CD4-positive, alpha-beta T cell treated with Interleukin-2 at 100 ng/mL for 4 hours (primary cell): ENCODE measurements at places on chromosomes 2 and 18.

DNA sequence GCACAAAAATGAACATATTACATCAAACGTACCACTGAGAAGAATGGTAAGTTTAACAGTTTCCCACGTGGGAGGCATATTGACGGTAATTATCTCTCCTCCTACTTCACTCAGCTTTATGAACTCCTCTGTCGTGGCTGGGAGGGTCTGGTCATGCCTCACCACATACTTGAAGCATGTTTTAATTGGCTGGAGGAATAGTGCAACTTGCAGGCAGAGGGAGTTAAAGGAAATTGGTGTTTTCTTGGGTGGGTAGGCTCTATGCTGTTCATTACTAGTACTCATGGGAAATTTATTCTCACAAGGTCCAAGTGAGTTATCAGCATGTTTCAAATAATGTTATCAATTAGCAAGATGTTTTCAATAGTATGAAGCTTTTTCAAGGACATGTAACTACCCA lies 767.0 kb downstream of the PLCL1 start:
- no peak for DNase-seq

DNA sequence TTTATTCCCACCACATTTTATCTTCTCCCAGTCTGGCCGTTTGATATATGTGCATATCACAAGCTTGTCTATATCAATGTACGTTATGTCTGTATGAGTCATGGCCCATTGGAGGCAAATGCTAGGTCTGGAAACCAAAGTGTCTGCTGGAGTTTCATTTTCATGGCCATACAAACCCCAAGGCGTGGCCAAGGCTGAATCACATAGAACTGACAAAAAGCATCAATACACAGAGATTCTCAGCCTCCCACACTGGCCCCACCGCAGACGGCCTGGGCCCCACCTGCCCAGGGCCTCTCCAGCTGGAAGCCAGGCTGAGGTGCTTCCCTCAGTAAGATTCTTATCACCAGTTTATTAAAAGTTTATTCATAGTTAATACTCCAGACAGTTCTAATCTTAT lies 40.5 kb upstream of the SALL3 start:
- no peak for DNase-seq

DNA sequence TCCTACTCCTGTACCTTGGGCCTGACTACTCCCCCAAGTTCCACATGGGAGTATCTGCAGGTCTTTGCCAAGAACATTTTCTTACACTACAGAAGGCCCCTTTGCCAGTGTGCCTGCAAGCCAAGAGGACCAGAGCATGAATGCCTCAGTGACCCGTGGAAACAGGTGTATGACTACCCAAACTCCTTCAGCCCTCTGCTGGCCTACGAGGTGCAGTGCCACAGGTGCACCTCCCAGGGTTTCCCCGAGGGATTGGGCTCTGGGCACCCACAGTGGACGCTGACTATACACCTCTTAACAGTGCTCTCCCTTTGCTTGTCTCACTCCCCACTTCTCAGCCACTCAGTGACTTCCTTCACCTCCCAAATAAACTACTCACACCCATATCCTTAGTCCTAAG lies 91.4 kb downstream of the COL6A3 start:
- DNase-seq: no peak

DNA sequence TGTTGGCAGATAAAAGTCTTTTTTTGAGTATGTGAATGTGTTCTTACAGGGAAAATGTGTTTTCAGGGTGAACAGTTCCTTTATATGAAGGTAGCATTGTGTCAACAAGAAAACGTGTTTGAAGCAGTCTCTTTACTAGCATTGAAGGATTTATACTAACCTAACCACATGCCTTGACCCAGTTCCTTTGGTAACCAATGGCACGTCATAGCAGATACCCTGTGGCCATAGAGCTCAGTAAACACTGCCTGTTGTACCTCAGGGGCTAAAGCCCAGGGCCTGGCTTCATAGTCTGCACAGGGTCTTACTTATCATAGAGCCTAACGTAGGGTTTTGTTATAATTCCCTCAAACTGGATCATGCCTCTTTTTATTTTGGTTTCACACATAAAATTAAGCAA lies 32.1 kb upstream of the NFU1 start:
- no peak for DNase-seq

- no peak for DNase-seq
Observed at GRCh38 chr2:186443851-186444250, 42.2 kb upstream of the ZC3H15 start.

- DNase-seq: no peak
Observed at GRCh38 chr18:10660179-10660884, 134.5 kb downstream of the NAPG start.

DNA sequence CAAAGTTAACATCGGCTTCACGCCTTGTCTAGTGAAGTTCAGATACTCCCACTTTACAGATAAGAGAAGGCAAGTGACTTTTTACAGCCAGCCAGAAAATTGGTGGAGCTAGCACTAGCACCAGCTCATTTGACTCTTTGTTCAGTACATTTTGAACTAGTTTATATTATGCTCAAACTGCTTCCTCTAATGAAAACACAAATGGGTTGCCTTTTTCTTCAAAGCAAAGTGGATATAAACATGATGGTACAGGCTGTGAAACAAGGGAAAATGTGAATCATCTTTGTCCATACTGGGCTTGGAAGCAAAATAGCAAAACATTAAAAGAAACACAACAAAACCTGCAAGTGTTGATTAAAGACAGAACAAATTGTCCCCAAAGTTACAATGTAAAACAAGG lies 99.6 kb upstream of the LHCGR start:
- DNase-seq: no peak

- DNase-seq: no peak
Observed at GRCh38 chr2:227545990-227546389, 52.7 kb upstream of the SCYGR2 start.

GRCh38 chr2:3959372-3959771 lies 256.0 kb downstream of the DCDC2C start:
- no peak for DNase-seq

GRCh38 chr18:76894566-76895346 lies 72.4 kb downstream of the ZNF236 start:
- no peak for DNase-seq

- DNase-seq: no peak
Observed at GRCh38 chr2:68689553-68690537, 44.8 kb upstream of the ARHGAP25 start.

- peak; percentile 62 for DNase-seq
Observed at GRCh38 chr2:28391564-28392296, 928 bp upstream of the FOSL2 start.

DNA sequence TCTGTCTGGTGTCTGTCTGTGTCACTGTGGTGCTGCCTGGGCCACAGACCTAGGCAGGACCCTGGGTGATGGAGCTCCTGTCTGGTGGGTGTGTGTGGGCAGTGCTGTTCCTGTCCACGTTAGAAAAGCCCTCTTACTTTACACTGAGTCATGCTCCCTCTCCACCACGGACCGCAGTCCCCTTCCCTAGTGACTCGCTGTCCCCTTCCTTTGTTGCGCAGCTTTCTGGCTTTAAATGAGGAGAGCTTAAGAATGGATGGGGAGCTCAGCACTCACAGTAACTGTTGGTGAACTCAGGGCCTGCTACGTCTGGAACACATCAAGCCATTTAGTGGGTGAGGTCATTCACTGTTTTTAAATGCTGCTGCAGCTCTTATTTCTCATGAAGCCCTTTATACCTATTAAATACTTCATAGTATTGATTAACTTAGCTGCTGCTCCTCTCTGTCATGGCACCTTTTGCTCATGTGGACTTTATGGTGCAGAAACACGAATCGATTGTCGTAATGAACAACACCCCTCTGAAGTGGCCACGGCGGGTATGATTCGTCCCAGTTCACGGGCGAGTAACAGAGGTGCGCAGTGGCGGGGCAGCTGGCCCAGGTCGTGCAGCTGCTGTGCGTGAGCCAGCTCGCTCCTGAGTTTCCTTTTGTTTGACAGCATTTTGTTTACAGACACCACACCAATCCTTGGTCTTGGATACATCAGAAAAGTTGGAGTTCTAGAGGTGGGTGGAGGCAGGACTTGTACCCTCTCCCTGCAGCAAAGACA lies 100.4 kb downstream of the LDLRAD4 start:
- no peak for DNase-seq

- DNase-seq: no peak
Observed at GRCh38 chr18:46485675-46486194, 171.3 kb downstream of the LOXHD1 start.

DNA sequence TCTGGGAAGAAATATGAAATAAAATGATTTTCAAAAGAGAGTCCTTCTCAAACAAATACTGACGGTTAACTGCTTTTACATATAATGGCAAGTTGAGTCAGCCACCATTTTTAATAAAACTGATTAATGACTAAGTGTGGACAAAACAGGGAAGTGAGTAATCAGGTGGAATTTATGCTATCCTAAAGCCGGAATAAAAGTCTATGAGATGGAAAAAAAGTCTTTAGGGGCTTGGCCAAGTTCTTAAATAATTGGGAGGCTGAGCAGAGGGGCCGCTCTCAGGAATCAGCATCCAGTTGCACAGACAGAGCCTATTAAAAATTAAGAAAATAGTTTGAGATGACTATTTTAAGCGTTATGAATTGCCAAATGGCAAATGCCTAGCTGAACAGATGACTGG lies 58.6 kb upstream of the AFF3 start:
- no peak for DNase-seq

- DNase-seq: no peak
Observed at GRCh38 chr18:21843341-21843740, 102.7 kb downstream of the MIB1 start.

- no peak for DNase-seq
Observed at GRCh38 chr2:69422198-69422597, 15.0 kb downstream of the NFU1 start.

DNA sequence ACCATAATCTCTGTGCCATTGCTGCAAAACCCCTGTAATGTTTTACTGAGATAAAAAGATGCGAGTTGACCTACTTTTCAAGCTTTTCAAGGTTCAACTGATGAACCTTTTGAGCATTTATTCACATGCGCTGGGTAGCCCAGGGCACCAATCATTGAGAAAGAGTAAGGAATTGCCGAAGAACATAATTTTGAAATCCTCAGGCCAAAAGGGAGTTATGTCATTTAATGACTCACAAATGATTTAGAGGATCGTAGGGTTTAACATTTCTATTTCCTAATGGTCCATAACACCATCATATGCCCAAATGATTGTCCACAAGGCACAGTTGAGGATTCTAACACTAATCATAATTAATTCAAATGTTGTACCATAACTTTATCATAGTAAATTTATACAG lies 20.2 kb upstream of the DLX1 start:
- DNase-seq: no peak

GRCh38 chr18:58590839-58591238 lies 38.1 kb downstream of the ALPK2 start:
- no peak for DNase-seq

DNA sequence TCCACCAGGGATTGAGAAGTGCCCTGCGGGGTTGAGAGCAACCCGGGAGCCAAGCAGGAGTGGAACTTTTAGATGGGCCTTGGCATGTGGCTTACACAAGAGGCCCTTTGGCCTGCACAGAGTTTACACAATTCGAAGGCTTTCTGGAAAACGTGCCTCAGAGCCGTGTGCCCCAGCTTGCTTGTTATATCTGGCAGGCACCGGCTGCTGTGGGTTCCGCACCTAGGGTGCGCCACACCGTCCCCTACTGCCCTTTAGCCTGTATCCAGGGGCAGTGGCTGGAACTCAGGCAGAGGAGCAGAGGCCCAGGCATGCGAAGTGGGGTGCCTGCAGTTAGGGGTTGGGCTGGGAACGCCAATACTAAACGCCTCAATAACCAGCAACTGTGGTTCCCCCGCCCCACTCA lies 32.9 kb upstream of the EDAR start:
- no peak for DNase-seq

DNA sequence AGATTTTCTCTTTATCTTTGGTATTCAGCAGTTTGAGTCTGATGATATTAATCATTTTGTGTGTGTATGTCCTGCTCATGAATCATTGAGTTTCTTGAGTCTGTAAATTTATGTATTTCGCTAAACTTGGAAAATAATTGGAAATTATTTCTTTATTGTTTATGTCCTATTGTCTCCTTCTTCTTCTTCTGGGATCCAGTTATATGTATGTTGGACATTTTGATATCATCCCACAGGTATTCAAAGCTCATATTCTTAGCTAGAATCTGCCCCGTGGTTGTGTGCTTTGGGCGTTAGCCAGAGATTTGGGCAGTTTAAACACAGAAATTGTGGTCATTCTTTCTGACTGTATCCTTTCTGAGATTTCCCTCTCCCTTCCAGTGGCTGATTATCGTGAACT lies 243.0 kb upstream of the SPRED2 start:
- DNase-seq: no peak

- DNase-seq: no peak
Observed at GRCh38 chr18:25798046-25798445, 292.4 kb downstream of the SS18 start.

DNA sequence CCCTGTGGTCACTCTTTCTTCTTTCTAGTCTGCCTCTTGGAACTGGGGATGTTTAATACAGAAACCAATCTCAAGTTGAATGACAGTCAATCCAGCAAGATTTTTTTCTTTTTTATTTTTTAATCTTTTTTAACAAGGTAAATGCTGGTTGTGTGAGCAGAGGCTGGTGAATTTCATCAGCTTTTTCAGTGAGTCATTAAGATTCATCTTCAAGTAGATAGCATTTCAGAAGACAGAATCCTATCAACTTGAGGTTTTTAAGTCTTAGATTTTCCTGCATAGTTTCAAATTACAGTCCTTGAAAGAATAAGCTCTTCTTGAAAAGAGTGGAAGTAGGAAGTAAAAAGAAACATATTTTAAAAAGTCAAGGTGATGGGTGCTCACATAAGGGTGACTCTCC lies 12.4 kb downstream of the SLC8A1 start:
- no peak for DNase-seq

DNA sequence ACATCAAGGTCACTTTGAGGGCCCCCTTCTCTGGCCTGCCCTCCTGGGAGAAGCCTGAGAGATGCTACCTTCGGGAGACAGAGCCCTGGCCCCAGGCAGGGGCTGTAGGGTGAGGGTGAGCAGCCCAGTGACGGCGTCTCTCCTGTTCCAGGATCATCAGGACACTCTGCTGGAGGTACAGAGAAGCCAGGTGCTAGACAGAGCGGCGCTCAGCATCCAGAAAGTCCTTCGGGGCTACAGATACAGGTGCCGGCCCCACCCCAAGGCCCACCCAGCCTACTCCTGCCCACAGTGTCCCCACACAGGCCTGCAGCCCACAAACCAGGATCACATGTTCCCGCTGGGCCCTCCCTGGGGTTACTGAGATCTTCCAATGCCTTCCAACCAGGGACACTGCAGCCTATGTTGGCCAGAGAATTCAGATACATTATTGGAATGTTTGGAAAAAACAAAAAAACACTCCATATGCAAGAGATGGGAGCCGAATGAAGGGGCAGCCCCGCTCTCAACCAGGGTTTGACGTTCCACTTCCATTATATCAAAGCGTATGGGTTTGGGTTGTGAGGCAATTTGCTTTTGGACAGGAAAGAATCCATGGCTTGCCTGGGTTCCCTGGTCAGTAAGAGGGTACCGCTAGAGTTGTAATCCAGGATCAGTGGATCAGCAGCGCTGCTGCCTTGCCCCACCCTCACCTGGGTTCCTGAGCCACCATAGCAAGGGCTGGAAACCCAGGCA lies 49.5 kb upstream of the GPR17 start:
- DNase-seq: no peak

DNA sequence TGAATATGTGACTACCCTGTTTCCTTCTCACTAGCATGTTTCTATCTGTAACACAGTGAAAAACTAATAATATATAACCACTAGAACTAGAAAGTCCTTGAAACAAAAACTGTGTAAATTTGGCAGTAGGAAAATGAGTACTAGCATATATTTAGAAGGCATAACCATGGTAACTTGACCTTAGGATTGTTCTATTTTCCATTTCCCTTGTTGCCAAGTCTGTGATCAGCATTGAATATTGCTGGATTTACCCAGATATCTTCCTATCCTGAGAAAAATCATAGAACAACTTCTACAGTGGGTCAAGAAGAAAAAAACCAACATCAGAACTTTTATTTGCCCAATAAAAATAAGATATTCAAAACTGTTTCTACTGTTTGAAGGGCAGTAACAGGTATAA lies 563.9 kb upstream of the NRXN1 start:
- no peak for DNase-seq
